Stomach (tissue), 19 donors: ENCODE measurements at places on chromosomes 4 and X. TPM values are rescaled to one million over a fixed set of nuclear protein-coding genes. Genes with fewer than 3 reads are reported as not detected.

DNA sequence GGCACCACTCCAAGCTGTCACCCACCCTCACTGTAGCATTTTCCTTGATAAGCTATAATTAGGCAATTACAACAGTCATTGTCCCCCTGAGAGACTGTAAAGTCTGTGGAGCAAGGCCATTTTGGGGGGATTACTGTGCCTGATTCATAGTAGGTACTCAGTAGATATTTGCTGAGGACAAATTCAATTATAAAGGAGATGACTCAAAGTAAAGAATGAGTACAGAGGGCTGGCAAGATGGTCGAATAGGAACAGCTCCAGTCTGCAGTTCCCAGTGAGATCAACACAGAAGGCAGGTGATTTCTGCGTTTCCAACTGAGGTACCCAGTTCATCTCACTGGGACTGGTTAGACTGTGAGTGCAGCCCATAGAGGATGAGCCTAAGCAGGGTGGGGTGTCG, 42.0 kb downstream of the MAOB start:
- no peak overlapping the region for H3K4me3 ChIP-seq
- no peaks in the 10 kb centered on the region for H3K4me1 ChIP-seq
- H3K27me3 ChIP-seq: no peaks in the 10 kb centered on the region
- DNase-seq: no peak

GRCh38 chrX:40145001-40145922, 47.5 kb upstream of the BCOR start:
- H3K27me3 ChIP-seq: peaks cover 12% of the 10 kb centered on the region
- H3K4me1 ChIP-seq: peaks cover 12% of the 10 kb centered on the region
- H3K27ac ChIP-seq: no peak overlapping the region
- peak; percentile 63 for DNase-seq

- peak overlapping the region; percentile 100 for H3K27ac ChIP-seq
- no peaks in the 10 kb centered on the region for H3K27me3 ChIP-seq
- peaks cover 43% of the 10 kb centered on the region for H3K4me1 ChIP-seq
- no peaks in the 10 kb centered on the region for H3K36me3 ChIP-seq
- peak overlapping the region; percentile 73 for H3K4me3 ChIP-seq
Measured at GRCh38 chr4:102500352-102500695, 835 bp upstream of the NFKB1 start.

DNA sequence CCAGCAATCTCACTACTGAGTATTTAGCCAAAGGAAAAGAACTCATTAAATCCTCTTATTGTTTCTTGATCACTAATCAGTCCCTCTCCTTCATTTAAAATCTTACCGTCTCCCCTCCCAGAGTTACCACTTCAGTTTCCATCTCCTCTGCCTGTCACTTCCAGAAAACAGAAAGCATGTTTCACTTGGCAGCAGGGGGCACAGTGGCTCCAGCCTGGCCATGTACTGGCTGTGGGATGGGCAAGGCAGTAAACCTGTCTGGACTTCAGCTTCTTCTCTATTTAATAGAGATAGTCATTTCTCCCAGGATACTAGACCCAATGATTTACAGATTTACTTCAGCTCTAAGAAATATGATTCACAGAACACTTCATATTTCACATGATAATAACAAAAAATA, 63.2 kb downstream of the CD40LG start:
- H3K27me3 ChIP-seq: no peaks in the 10 kb centered on the region
- DNase-seq: peak; percentile 55
- no peak overlapping the region for H3K27ac ChIP-seq
- no peak overlapping the region for H3K4me3 ChIP-seq
- no peaks in the 10 kb centered on the region for H3K36me3 ChIP-seq

DNA sequence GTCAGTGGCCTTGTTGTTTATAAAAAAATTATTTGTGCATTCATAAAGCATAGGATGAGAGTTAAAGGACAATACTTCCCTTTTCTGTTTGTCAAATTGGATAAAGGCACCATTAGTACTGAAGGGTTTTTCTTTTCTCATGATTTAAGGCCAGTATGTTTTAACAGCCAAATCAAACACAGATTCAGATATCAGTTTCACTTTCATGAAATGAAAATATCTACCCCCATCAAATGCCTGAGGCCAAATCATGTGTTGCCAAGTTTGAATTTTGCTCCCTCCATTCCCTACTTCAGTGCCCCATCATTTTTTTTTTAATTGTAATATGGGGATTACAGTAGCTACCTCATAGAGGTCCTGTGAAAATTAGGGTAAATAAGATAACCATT, 745.9 kb downstream of the RPA4 start:
- no peaks in the 10 kb centered on the region for H3K27me3 ChIP-seq
- H3K4me1 ChIP-seq: no peaks in the 10 kb centered on the region
- no peak overlapping the region for H3K4me3 ChIP-seq
- DNase-seq: no peak
- H3K36me3 ChIP-seq: no peaks in the 10 kb centered on the region

DNA sequence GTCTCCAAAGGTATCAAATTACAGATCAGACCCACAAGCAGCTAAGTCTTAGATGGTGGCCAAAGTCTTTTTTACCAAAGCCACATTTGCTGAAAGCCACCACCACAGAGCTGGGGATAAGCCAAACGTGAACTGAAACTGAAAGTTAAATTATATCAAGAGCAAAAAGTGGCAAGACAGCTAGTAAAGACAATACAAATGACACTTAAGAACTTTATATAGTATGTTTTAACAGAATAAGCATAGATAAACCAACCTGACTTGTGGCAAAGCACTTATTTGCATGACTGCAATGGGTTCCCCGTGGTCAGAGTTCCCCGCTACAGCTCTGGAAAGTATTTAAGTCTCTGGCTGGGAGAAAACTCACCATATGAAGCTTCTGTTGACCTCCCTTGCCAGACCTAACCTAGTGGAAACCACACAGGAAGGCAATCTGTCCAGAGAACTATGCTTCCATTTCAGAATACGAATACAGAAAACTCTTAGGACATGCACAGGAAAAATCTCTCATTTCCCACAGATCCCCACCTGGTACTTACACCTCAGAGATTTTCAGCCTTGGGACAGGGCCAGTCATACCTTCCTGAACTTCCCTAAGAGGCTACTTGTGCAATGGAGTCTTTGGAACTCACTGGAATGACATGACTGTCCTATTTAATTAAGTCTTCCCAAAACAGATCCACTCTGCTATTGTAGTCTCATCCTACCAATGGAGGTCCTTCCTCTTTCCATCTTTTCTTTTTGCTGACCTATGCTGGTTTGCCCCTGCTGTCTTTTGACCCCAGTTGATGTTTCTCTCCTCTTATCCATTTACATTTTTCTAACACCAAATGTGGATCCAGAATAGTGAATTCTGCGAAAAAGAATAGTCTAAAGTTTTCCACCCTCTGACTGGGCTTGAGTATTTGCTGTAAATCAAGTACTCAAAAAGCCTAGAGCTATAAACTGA, 225.1 kb downstream of the NR3C2 start:
- peaks cover 26% of the 10 kb centered on the region for H3K4me1 ChIP-seq
- peak overlapping the region; percentile 27 for H3K4me3 ChIP-seq
- no peak overlapping the region for H3K27ac ChIP-seq
- no peaks in the 10 kb centered on the region for H3K27me3 ChIP-seq
- peak; percentile 28 for DNase-seq

- H3K27ac ChIP-seq: peak overlapping the region; percentile 82
- H3K4me1 ChIP-seq: peaks cover 11% of the 10 kb centered on the region
- H3K36me3 ChIP-seq: no peaks in the 10 kb centered on the region
- H3K4me3 ChIP-seq: no peak overlapping the region
- peak; percentile 73 for DNase-seq
- no peaks in the 10 kb centered on the region for H3K27me3 ChIP-seq
Measured at GRCh38 chr4:78645853-78646757, 94.5 kb downstream of the ANXA3 start.

GRCh38 chr4:113071805-113072204, 22.4 kb downstream of the ANK2 start:
- no peak for DNase-seq
- no peaks in the 10 kb centered on the region for H3K27me3 ChIP-seq
- H3K36me3 ChIP-seq: no peaks in the 10 kb centered on the region
- no peaks in the 10 kb centered on the region for H3K4me1 ChIP-seq
- no peak overlapping the region for H3K4me3 ChIP-seq
- H3K27ac ChIP-seq: no peak overlapping the region

GRCh38 chr4:149735796-149736195, 79.8 kb downstream of the IQCM start:
- no peak overlapping the region for H3K27ac ChIP-seq
- no peak overlapping the region for H3K4me3 ChIP-seq
- no peaks in the 10 kb centered on the region for H3K4me1 ChIP-seq
- no peak for DNase-seq
- H3K36me3 ChIP-seq: no peaks in the 10 kb centered on the region

GRCh38 chrX:111687305-111687704, 6.3 kb downstream of the ALG13 start:
- no peaks in the 10 kb centered on the region for H3K4me1 ChIP-seq
- H3K36me3 ChIP-seq: peaks cover 5% of the 10 kb centered on the region
- no peak for DNase-seq
- H3K27me3 ChIP-seq: no peaks in the 10 kb centered on the region
- no peak overlapping the region for H3K27ac ChIP-seq

DNA sequence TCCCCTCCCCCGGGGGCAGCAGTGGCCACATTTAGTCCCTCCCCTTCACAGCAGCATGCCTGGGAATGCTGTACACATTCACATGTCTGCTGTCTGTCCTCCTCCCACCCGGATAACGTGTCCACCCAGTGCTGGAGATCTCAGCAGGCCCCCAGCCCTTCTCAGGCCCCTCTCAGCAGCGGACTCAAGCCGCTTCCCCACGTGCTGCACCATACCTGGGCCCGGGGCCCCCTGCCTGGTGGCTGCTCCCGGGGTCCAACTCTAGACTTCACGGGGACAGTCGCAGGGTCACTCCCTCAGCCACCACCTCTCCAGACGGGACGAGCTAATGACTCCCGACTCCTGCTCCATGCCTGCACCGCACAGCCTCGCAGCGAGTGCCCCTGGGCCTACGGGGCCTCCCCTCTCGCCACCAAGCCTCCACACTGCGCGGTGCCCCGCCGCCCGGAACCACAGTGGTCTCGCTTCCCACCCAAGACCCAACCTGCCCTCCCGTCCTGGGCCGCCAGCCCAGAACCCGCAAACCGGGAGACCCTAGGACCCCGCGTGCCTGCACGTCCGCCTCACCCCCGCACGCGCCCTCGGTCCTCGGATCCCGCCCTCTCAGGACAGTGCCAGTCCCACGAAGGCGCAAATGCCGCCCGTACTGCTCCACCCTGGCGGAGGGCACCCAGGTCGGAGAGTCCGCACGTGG, 1.3 kb upstream of the PCGF3 start:
- H3K4me1 ChIP-seq: peaks cover 53% of the 10 kb centered on the region
- no peaks in the 10 kb centered on the region for H3K36me3 ChIP-seq
- no peak overlapping the region for H3K4me3 ChIP-seq
- DNase-seq: no peak

DNA sequence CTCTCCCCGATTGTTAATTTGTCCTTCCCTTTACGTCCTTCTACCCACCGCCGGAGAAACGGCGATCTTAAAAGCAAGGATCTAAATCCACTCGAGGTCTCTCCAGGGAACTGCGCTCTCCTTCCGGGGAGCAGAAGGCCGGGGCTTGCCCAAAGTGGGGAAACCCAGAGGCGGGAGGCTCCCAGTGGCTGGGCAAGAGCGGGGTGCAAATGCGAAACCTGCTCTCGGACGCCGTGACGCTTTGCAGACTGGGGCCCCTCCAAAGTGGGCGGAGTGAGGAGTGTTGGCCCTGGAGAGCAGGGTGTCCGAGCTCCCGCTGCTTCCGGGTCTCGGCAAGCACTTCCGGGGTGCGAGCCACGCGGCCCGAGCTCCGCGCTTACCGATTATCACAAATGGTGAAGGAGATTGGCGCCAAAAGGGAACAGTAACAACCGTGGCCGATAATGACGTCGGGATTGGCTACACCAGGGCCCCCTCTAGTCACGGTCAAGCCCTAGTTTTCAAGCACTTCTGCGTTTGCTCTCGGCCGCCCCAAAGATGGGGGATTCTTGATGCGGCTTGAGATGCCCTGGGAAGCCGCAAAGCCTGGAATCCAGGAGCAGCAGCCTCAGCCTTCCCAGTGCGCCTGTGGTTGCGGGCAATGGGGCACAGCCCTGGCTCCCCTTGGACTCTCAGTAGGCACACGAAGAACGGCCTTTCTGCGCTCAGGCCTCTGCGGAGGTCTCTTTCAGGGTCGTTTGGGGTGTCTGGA, 29.0 kb downstream of the HAND2 start:
- no peak for DNase-seq
- H3K4me3 ChIP-seq: peak overlapping the region; percentile 34
- H3K27ac ChIP-seq: no peak overlapping the region
- H3K27me3 ChIP-seq: peaks cover 72% of the 10 kb centered on the region
- H3K4me1 ChIP-seq: peaks cover 10% of the 10 kb centered on the region
- H3K36me3 ChIP-seq: no peaks in the 10 kb centered on the region

DNA sequence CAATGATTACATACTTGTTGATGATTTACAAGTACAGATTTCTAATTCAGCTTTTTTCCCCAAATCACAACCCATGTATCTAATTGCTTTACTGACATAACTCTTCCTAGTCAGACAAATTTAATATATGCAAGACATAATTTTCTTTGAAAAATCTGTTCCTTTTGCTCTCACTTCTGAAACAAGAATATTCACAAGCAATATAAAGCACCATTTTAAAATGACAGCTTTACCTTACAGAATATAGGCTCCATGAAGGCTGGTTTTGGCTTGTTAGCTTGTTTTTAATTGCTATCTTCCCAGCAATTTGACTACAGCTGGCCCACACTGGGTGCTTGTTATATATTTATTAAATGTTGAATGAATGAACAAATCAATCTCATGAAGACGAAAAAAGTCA, 24.5 kb downstream of the GPM6A start:
- no peak overlapping the region for H3K27ac ChIP-seq
- H3K4me1 ChIP-seq: no peaks in the 10 kb centered on the region
- no peaks in the 10 kb centered on the region for H3K36me3 ChIP-seq
- H3K27me3 ChIP-seq: no peaks in the 10 kb centered on the region

DNA sequence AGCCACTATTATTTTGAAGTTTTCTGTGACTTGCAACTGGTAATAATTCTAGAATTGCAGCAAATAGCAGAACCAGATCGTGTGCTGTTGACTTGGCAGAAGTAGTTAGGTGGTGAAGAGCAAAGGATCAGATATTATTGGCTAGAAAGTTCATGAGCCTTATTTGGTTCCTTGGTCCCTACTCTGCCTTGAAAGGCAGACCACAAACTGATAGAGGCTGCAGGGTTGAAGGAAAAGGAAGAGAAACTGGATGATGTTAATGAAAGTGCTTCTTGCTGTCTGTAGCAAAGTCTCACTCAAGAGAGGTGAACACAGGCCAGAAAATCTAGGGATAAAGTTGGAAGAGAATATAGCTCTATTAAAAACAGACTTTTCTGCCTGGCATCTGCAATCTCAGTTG, 41.2 kb upstream of the RNF150 start:
- H3K4me3 ChIP-seq: no peak overlapping the region
- no peaks in the 10 kb centered on the region for H3K36me3 ChIP-seq
- H3K27ac ChIP-seq: no peak overlapping the region
- H3K27me3 ChIP-seq: no peaks in the 10 kb centered on the region

GRCh38 chrX:41837270-41837944, 85.9 kb downstream of the CASK start:
- H3K27ac ChIP-seq: no peak overlapping the region
- no peak for DNase-seq
- H3K4me1 ChIP-seq: no peaks in the 10 kb centered on the region
- H3K36me3 ChIP-seq: no peaks in the 10 kb centered on the region

SLC7A11 gene
- 8.4 TPM for total RNA-seq

PRR32 gene
- total RNA-seq: not detected

SLC34A2 gene
- not detected for total RNA-seq

PPP2R2C gene
- 1.4 TPM for total RNA-seq

TDO2 gene
- 5.0 TPM for total RNA-seq

SMARCA5 gene
- 23.8 TPM for total RNA-seq

SPOCK3 gene
- 6.1 TPM for total RNA-seq
